CD4-positive, alpha-beta T cell treated with Interleukin-15 for 1 hour (primary cell): ENCODE measurements at places on chromosomes 13 and 19.

- DNase-seq: no peak
These were observed 42.7 kb downstream of the INSR start for GRCh38 chr19:7251494-7251893.

- no peak for DNase-seq
These were observed 12.1 kb downstream of the LONP1 start for GRCh38 chr19:5707576-5708575.

DNA sequence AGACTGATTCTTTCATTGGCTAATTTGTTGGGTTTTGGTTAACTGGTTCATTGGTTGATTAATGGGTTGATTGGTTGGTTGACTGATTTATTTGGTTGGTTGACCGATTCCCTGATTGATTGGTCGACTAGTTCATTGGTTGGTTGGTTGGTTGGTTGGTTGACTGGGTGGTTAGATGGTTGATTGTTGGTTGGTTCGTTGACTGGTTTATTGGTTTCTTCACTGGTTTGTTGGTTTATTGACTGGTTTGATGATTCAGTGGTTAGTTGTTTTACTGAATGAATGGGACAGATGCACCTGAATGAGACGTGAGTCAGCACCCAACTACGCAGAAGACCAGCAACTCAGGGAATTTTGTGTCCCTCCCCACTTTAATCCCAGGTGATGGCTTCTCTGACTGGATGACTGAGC is 2.7 kb upstream of the NUP62 start:
- DNase-seq: no peak

DNA sequence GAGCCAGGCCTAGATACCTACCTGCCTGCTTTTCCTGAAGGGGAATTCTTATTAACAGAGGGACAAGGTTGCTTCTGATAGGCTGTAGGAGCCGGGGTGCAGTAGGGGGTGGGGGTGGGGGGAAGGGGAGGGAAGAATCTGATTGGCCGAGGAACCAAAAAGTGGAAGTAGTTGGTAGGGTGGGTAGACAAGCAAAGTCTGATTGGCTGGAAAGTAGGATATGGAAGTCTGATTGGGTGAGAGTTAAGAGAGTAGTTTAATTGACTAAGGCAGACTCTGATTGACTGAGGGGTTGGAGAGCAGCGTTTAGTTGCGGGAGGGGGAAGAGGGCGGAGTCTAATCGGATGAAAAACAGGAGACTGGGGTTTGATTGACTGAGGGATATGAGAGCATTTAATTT is 9.4 kb upstream of the CYP4F22 start:
- DNase-seq: no peak

GRCh38 chr19:18967358-18968146 is 26.5 kb upstream of the HOMER3 start:
- peak; percentile 52 for DNase-seq

DNA sequence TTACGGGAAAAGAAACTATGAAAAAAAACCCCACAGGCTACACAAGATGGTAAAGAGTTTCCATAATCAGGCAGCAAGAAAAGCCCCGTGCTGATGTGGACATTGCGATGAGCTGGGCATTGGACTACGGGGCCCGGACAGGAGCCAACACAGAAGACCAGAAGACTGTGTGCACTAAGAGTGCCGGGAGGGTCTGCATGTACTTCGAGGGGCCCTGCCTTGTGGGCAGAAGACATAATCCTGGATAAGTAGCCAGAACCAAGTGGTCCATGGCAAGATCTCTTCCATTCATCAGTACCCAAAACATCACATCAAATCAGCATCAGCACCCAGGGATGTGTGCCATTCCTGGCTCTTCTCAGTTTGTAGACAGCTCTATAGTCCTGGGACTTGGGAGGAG is 317.8 kb downstream of the FGF9 start:
- no peak for DNase-seq

GRCh38 chr13:102293723-102294122 is 108.1 kb downstream of the FGF14 start:
- no peak for DNase-seq

- peak; percentile 37 for DNase-seq
These were observed 56.6 kb downstream of the COG3 start for GRCh38 chr13:45521297-45521696.

- DNase-seq: no peak
These were observed 21.4 kb downstream of the CFAP97D2 start for GRCh38 chr13:114200399-114200911.

DNA sequence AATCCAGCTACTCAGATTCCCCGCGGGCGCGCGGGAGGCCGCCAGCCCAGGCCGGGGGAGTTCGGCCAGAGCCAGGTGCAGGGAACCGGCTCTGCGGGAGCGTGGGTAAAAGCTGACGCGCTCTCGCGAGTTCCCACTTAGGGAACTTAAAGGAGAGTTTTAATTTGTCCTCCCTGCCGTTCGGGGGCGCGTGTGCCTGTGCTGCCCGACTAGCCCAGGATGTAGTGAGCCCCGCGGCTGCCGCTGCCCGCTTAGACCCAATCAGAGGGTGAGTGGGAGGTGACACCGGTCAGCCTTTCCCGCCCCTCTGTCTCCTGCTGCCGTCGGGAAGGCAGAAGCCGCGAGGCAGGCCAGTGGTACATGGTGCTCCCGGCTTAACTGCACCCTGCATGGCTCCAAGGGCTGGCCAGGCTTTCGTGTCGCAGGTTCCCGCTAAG is 36.0 kb upstream of the NEK3 start:
- peak; percentile 82 for DNase-seq

- DNase-seq: no peak
These were observed 2.8 kb upstream of the NLRP12 start for GRCh38 chr19:53826876-53827275.

GRCh38 chr19:51891193-51891747 is 3.5 kb upstream of the ZNF577 start:
- DNase-seq: no peak

GRCh38 chr13:101931186-101931585 is 470.7 kb downstream of the FGF14 start:
- no peak for DNase-seq

GRCh38 chr13:90105849-90106496 is 1241.5 kb upstream of the MIR17HG start:
- no peak for DNase-seq

DNA sequence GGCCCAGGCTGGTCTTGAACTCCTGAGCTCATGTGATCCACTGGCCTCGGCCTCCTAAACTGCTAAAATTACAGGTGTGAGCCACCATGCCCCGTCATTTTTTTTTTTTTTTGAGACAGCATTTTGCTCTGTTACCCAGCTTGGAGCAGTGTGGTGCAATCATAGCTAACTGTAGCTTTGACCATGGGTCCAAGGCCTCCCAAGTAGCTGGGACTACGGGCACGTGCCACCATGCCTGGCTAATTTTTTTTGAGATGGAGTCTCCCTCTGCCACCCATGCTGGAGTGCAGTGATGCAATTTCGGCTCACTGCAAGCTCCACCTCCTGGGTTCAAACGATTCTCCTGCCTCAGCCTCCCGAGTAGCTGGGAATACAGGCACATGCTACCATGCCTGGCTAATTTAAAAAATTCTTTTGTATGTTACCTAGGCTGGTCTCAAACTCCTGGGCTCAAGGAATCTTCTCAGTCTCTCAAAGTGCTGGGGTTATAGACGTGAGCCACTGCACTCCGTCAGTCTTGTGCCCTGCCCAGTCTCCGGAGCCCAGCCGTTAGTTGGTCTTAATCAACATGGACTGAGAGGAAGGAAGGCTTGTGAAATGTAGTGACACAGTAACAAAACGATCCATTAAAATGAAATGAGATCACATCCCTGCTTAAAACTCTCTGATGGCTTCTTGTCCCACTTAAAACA is 1.4 kb upstream of the LRG1 start:
- peak; percentile 40 for DNase-seq

DNA sequence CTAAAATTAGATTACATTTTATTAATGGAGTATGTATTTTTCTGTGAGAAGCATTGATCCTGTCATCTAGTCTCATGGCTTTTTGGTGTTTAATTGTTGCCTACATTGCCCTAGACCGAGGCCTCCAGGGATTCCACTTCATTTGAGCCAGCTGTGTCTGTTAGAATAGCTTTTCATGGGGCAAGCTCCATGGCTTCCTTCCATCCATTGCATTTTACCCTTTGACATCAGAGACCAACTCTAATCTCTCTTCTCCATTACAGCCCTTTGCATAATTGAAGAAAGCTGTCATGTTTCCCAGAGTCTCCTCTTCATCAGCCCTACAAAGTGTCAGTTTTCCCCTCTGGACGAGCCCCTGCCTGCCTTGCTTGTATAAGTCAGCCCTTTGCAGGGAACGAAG is 70.6 kb downstream of the MTUS2 start:
- DNase-seq: no peak

- no peak for DNase-seq
These were observed 5.5 kb downstream of the CCNE1 start for GRCh38 chr19:29817316-29817715.

GRCh38 chr19:35433448-35433847 is 14.6 kb upstream of the FFAR2 start:
- no peak for DNase-seq

DNA sequence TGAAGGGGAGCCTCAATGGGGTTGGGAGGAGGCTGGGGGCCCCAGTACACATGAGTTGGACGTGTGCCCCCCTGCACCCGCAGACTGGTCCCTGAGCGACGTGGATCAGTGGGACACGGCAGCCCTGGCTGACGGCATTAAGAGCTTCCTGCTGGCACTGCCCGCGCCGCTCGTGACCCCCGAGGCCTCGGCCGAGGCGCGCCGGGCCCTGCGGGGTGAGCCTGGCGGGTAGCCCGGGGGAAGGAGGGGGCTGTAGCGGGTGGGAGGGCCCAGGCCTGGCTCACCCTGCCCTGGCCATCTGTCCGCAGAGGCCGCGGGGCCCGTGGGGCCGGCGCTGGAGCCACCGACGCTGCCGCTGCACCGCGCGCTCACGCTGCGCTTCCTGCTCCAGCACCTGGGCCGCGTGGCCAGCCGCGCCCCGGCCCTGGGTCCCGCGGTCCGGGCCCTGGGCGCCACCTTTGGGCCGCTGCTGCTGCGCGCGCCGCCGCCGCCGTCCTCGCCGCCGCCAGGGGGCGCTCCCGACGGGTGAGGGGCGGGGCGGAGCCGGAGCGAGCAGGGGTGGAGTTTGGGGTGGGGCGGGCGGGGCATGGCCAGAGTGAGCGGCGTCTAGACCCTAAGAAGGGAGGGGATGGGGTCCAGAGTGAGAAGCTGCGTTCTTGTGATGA is 8.1 kb downstream of the PIK3R2 start:
- peak; percentile 77 for DNase-seq

GRCh38 chr13:31945202-31945961 is 86.2 kb upstream of the FRY start:
- DNase-seq: peak; percentile 62

GRCh38 chr13:37450276-37450675 is 148.3 kb downstream of the POSTN start:
- DNase-seq: no peak

DNA sequence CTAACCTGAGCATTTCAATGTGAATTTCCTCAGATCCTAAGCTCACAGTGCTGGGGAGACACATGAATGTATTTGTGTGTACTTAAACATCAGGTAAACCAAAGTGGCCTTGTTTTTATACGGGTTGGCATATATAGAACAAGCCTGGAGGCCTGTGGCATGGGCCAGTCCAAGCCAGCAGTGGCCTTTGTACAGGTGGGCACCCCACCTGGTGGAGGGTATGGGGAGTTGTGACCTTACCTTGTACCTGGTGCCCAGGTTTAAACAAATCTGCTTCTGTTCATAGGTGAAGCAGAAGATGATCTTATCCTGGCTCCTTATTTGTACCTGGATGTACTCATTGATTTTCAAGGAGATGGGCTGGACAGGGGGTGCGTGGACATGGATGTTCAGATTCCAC is 71.0 kb downstream of the ERICH6B start:
- DNase-seq: no peak

- DNase-seq: peak; percentile 36
These were observed at the start of gene PGLYRP2 for GRCh38 chr19:15479391-15480345. Gene PGLYRP2, minus strand, starts transcription at chr19:15479501. Its CDS starts 130 bp downstream, at chr19:15479371.
